ENCODE measurements at places on chromosomes 5 and 9. TPM values are rescaled to one million over a fixed set of nuclear protein-coding genes. Genes with fewer than 3 reads are reported as not detected.

Gene HRH2
- 39.8 TPM for total RNA-seq

Gene RIOK2
- total RNA-seq, result 31.1 TPM

Gene INSL4
- not detected for total RNA-seq

Gene LRRTM2
- 0.07 TPM for total RNA-seq

Gene GLDC
- 3.1 TPM for total RNA-seq

Gene APBA1
- 12.8 TPM for total RNA-seq

Gene SUSD1
- total RNA-seq, result 23.7 TPM

Gene S1PR3
- 0.22 TPM for total RNA-seq

Gene PCDHGA9
- total RNA-seq, result 0.27 TPM

Gene KIF20A
- 33.3 TPM for total RNA-seq

Gene CER1
- not detected for total RNA-seq

Gene CNTRL
- total RNA-seq, result 89.2 TPM

Gene HSD17B3
- total RNA-seq, result not detected

Gene POC5
- total RNA-seq, result 20.8 TPM

Gene PRDM9
- total RNA-seq, result not detected

Gene LCP2
- 467 TPM for total RNA-seq

Gene C8G
- total RNA-seq, result 4.2 TPM

Gene IFNA2
- not detected for total RNA-seq

Gene DIMT1
- total RNA-seq, result 22.8 TPM

Gene KIF24
- 5.3 TPM for total RNA-seq

Gene SV2C
- 0.07 TPM for total RNA-seq

Gene NRG2
- 0.27 TPM for total RNA-seq

Gene SLC6A3
- not detected for total RNA-seq

Gene BARHL1
- not detected for total RNA-seq

Gene FAF2
- 40.9 TPM for total RNA-seq

Gene SELENOP
- total RNA-seq, result not detected

Gene PRRT1B
- not detected for total RNA-seq

Gene AGXT2
- not detected for total RNA-seq

Gene HTR1A
- not detected for total RNA-seq

Gene NUTM2G
- total RNA-seq, result not detected

Gene SLC4A9
- 0.10 TPM for total RNA-seq

Gene ATG12
- 43.4 TPM for total RNA-seq

Gene CCL21
- not detected for total RNA-seq

Gene HNRNPA0
- total RNA-seq, result 29.3 TPM

Gene IL4
- 12.7 TPM for total RNA-seq

Gene OMD
- not detected for total RNA-seq

Gene SLC36A2
- not detected for total RNA-seq

Gene SLC6A18
- total RNA-seq, result not detected

Gene CTNND2
- total RNA-seq, result not detected

Gene MRPL22
- 60.5 TPM for total RNA-seq

Gene SMC2
- total RNA-seq, result 49.8 TPM

Gene MCTP1
- total RNA-seq, result 0.10 TPM

Gene ZNF618
- 0.02 TPM for total RNA-seq

Gene MARCOL
- total RNA-seq, result not detected

Gene GZMA
- total RNA-seq, result 1,575 TPM

Gene FGF1
- total RNA-seq, result not detected

Gene ABLIM3
- total RNA-seq, result not detected

All from T-helper 1 cell treated with Interleukin-12 subunit alpha and Interleukin-12 subunit beta and Interleukin-4 antibody, amounts not matched to agents 30 ng/mL and 1 ng/mL, for 36 hours (primary cell).